ENCODE measurements at places on chromosomes 4 and X. TPM values are rescaled to one million over a fixed set of nuclear protein-coding genes. Genes with fewer than 3 reads are reported as not detected.

DNA sequence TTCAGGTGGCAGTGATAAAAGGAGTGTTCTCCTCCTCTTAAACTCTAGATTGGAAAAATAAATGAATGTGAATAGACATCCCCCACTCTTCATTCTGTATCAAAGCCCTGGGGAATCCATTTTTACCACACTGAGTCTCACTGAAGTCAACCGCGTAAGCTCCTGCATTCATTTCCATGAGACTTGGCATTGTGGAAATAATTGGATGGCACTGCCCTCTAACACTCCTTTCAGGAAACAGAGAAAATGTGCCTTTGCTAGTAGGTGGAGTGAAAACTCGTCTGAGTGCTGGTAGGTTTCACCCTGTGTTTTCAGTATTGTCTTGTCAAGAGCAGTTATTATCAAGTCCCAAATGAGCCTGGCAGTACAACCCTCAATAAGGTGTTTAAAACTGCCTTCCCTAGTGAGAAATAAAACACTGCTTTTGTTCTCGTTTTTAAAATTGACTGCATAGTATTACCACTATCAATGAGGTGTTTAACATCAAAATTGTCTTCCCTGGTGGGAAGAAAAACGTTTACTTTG is 9.7 kb upstream of the CDKN2AIP start:
- DNase-seq, result no peak

GRCh38 chrX:99820197-99820596 is 589.9 kb downstream of the PCDH19 start:
- no peak for DNase-seq

GRCh38 chrX:105297041-105297440 is 76.5 kb upstream of the TEX13A start:
- no peak for DNase-seq

GRCh38 chr4:175273995-175274753 is 356.0 kb downstream of the ADAM29 start:
- peak; percentile 15 for DNase-seq

GRCh38 chr4:140246216-140246615 is 92.2 kb upstream of the MAML3 start:
- DNase-seq, result no peak

The CDKL2 gene
- total RNA-seq, result 0.18 TPM

The SHROOM4 gene
- 2.2 TPM for total RNA-seq

GRCh38 chr4:5019796-5020195 is 538 bp upstream of the CYTL1 start:
- DNase-seq, result no peak

The VSIG1 gene
- not detected for total RNA-seq

The RIBC1 gene
- 0.36 TPM for total RNA-seq

The TMPRSS11F gene
- total RNA-seq, result not detected

GRCh38 chrX:44767308-44767707 is 76.5 kb upstream of the DUSP21 start:
- no peak for DNase-seq

DNA sequence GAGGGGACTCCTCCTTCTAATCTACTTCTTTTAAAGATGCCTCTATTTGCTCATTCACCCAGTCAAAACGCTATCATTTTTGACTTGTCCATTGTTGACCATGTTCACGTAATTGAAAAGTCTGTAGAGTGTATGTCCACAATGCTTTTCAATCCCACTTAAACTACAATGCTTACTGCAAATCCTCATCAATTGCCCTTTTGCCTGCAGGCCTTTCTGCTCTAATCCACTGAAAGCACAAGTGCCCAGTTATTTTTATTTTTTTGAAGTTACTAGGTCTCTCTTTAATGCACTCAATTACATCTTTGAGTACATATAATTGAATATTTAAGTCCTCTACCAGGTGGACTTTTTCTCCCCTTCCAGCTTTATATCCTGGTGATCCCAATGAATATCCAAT is 437.4 kb downstream of the PDGFC start:
- DNase-seq, result no peak

The CDKN2AIP gene
- total RNA-seq, result 16.8 TPM

The REELD1 gene
- total RNA-seq, result not detected

DNA sequence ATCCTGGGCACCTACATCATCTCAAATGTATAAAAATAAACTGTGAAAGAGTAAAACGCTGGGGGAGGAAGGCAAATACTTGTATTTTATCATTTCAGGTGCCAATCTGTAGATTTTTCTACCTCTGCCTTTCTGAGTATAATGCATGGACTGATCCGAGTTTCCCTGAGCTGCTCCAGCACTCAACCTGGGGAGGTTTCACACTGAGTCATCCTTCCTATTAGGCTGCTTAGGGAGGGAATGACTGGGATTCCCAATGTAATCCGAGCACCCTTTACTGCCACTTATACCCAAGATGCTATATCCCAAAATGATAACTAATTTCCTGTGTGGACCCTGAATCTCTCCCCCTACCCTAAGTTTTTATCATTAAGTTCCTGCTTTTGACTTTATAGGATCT is 126.6 kb downstream of the HNRNPD start:
- DNase-seq, result no peak

GRCh38 chr4:20520901-20521300 is 179.4 kb upstream of the PACRGL start:
- peak; percentile 62 for DNase-seq

The P2RY4 gene
- not detected for total RNA-seq

- no peak for DNase-seq
These were observed 14.4 kb downstream of the ASMT start for GRCh38 chrX:1629244-1629643.

The ADH1A gene
- not detected for total RNA-seq

DNA sequence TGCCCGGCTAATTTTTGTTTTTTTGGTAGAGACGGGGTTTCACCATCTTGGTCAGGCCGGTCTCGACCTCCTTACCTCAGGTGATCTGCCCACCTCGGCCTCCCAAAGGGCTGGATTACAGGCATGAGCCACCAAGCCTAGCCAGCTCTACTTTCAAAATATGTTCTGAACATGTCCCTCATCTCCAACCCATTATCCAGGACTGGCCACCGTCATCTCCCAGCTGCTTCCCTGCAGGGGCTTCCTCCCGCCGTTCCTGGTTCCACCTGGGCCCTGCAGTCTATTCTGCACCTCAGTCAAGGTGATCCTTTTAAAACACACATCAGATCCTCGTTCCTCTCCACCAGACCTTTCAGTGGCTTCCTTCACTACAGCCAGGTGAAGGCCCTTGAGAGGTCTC is 80.9 kb upstream of the NKX1-1 start:
- no peak for DNase-seq

DNA sequence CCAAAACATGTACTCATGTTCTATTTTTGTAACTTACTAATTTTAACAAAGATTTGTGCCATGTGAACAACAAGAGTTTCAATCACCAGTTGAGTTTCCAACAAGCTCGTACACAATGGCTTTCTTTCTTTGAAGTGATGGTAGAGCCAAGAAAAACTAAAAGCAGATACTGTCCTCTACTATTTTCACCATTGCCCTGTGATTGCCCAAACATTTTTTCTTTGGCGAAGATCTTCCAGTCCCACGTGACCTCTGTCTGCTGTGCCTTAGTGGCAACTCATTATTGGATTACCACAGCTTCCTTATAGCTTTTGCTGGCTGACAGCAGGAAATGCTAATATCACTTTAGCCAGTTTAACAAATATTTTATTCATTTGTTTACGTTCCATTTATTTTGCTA is 1147.1 kb downstream of the STIM2 start:
- no peak for DNase-seq

DNA sequence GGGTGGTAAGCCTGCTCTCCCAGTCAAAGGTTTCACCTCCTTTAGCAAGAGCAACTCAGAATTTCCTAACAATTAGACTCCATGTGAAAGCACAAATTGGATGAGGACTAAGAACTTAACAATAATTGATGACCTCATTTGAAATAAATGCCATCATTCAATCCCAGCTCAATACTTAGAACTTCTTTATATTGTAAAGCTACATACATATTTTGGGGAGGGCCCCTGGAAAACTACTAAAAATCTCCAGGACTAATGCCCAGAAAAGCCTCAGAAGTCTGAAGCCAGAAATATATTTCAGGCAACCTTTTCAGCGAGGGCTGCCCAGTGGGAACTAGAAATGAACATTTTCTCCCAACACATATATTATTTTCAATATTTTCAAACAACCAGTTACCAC is 38.1 kb downstream of the AMOT start:
- no peak for DNase-seq

DNA sequence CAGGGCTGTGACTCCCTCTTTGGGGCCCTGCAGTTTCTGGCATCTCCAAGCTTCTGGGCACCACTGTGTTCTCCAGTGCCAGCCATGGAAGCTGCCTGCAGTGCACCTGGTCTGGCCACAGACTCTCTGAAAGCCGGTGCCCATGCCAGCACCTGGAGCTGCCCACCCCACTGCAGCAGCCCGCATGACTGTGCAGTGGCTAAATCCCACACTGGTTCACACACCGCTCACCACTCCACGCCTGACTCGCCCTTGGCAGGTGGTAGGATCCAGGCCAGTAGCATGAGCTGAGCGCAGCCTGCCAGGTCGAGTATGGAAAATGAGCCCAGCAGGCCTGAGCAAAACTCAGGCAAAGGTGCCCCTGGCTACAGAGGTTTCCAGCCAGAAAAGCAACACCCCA is 72.8 kb upstream of the INTU start:
- DNase-seq, result no peak

Data from IMR-90 (cell line).